ENCODE measurements at places on chromosomes 4 and X.
A peak's percentile ranks its signal among the peaks of the same experiment; 100 is the strongest.

GRCh38 chrX:153551135-153551534 lies 33.7 kb downstream of the ATP2B3 start:
- no peak for DNase-seq

DNA sequence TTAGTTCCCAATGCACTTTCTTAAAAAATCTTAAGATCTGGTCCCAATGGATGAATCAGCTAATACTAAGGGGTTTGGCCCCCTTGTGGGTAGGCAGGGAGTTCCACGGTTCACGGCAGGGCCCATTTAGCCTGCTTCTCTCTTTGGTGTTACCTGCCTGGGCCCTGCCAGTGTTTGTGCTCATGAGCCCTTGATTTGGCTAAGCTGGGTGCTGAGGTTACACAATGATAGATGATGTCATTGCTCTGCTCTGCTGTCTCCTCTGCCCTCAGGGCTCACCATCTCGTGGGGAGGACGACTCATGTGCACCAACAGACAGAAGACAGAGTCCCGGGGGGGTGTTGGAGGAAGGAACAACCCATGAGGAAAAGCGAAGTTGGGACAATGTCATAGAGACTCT lies 24.4 kb downstream of the RTL5 start:
- DNase-seq = no peak

DNA sequence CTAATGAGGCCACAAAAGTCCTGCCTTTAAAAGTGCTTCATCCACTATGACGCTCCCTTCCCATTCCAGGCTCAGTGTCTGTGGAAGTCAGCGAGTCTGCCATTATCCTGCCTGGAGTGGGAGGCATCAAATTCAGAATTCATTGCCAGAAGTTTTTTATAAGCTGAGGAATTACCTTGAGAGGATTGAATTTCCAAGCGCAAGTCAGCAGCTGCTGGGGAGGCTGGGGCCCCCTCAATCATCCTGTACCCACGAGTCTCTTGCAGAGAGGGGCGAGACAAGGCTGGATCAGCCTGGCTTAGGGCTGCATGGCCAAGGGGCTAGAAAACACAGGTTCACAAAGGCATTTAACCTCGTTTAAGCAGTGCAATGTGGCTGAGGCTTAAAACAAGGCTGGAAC lies 170.5 kb upstream of the NOCT start:
- no peak for DNase-seq

DNA sequence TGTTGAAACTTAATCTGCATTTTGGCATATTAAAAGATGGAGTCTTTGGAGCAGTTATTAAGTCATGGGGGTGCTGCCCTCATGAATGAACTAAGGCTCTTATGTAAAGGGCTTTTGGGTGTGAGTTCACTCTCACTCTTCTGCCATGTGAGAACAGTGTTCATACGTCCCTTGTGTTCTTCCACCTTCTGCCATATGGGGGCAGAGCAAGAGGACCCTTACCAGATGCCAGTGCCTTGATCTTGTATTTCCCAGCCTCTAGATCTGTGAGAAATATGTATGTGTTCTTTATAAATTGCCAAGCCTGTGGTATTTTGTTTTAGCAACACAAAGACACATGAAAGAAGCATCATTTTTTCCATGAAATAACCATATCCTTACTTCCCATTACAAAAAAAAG lies 213.9 kb downstream of the SPOCK3 start:
- no peak for DNase-seq

DNA sequence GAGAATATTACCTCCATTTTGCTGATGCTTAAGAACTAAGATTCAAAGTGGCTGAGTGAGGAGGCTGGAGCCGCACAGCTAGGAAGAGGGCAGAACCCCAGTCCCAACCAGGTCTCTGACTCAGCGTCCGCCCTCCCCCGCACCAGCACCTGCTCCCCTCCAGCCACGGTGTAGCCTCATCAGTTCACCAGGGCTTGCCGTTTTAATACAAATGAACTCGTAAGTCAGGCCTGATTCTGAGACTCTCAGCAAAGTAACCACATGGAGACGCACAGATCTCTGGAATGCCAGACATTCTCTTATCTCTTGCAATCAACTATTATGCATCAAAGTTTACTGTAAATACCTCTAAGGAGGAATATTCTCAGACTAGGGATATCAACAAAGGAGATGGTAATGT lies 52.4 kb downstream of the ENPP6 start:
- no peak for DNase-seq

GRCh38 chrX:139738581-139738980 lies 30.6 kb upstream of the MCF2 start:
- DNase-seq = no peak

DNA sequence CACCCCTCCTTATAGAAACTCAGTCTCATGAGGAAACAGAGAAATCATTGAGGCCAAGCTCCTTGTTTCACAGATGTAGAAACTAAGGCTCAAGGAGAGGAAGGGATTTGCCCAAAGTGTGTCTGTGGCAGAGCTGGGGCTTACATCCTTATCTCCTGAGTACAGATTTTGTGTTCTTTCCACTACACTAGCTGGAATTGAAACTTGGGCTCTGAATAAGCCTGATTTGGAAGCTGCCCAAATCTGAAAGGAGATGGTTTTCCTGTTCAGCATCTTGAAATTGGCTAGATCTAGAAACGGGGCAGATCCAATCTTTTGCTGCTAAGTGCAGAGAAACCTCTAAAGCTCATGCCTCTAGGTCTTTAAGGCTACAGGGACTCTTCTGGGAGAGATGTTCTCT lies 24.3 kb downstream of the AWAT2 start:
- no peak for DNase-seq

DNA sequence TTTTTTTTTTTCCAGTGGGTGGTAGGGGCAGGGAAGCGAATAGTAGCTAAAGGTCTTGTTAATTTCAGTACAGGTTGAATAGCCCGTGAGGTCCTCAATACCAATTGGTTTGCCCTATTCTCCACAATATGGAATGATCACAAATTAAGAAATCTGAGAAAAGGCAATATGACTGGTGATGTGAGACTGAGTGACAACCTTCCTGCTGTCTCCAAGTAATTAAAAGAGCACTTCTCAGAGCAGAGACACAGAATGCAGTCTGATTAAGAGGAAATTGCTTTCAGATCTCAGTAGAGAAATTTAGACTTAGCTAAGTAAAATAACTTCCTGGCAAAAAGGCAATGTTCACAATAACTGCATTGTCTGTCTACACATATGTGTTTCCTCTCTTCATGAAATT lies 23.0 kb downstream of the GPR174 start:
- DNase-seq = no peak

- DNase-seq = no peak
Observed at GRCh38 chrX:9899640-9900111, 67.5 kb upstream of the CLDN34 start.

- DNase-seq = no peak
Observed at GRCh38 chr4:171928336-171928735, 115.1 kb downstream of the GALNTL6 start.

DNA sequence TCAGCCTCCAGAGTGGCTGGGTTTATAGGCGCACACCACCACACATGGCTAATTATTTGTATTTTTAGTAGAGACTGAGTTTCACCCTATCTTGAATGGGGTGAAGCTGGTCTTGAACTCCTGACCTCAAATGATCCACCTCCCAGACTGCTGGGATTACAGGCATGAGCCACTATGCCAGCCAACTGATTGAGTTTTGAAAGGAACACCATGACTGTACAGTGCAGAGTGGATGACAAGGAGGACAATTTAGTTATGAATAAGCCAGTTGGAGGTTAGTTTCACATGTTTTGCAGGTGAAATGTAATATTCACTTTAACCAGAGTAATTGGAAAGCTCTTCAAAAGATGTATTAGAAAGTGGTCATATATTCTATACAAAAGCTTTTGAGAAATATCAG lies 60.8 kb downstream of the PCDH18 start:
- DNase-seq = no peak

- no peak for DNase-seq
Observed at GRCh38 chr4:137432446-137433311, 99.6 kb downstream of the PCDH18 start.

DNA sequence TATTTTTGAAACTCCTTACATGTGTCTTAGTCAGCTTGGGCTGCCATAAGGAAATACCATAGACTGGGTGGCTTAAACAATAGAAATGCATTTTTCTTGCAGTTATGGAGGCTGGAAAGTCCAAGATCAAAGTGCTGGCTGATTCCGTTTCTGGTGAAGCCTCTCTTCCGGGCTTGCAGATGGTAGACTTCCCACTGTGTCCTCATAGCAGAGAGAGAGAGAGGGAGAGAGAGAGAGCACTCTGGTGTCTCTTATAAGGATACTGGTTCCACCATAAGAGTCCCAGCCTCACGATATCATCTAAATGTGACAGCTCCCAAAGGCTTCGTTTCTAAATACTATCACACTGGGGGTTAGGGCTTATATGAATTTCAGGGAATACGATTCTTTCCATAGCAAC lies 39.7 kb downstream of the ENPEP start:
- no peak for DNase-seq

- peak; percentile 29 for DNase-seq
Observed at GRCh38 chr4:42655921-42656678, 805 bp downstream of the ATP8A1 start.

GRCh38 chr4:133000012-133000411 lies 149.1 kb upstream of the PCDH10 start:
- no peak for DNase-seq

GRCh38 chr4:103867311-103867710 lies 147.5 kb upstream of the TACR3 start:
- no peak for DNase-seq

- no peak for DNase-seq
Observed at GRCh38 chrX:40201329-40201885, 103.6 kb upstream of the BCOR start.
